Adrenal gland (tissue), 19 donors: ENCODE measurements at places on chromosomes 2 and 18. TPM values are rescaled to one million over a fixed set of nuclear protein-coding genes. Genes with fewer than 3 reads are reported as not detected.

DNA sequence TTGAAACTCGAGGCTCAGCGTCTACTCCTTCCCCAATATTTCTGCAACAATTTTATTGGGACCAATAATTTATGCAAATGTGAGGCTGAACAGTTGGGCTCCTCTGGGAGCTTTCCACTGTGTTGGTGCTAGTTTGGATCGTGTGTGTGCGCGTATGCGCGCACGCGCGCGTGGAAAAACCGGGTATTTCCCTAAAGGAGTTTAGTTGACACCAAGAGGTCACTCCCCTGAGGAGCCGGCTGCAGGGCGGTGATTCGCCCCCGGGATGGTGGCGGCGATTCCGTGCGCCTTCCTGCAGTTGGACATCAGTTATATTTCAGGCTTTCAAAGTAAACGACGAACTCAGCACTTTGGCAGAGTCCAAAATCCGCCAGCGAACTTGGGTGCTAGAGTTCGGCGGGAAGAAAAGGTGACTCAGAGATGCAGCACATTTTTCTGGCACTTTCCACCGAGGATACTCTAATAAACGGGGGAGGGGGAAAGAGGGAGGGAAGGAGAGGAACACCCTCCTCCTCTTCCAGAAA, 186.5 kb upstream of the FANCL start:
- H3K4me3 ChIP-seq = peak overlapping the region; percentile 13
- peak; percentile 55 for DNase-seq
- peaks cover 8% of the 10 kb centered on the region for H3K4me1 ChIP-seq
- no peaks in the 10 kb centered on the region for H3K36me3 ChIP-seq
- H3K27me3 ChIP-seq = no peaks in the 10 kb centered on the region
- peak overlapping the region; percentile 73 for H3K27ac ChIP-seq

SLC66A2 gene
- polyA plus RNA-seq = 5.1 TPM

- H3K27ac ChIP-seq = no peak overlapping the region
- H3K36me3 ChIP-seq = no peaks in the 10 kb centered on the region
- no peaks in the 10 kb centered on the region for H3K4me1 ChIP-seq
- no peak overlapping the region for H3K4me3 ChIP-seq
These were observed 164.8 kb upstream of the ACVR2A start for GRCh38 chr2:147679955-147680531.

DNA sequence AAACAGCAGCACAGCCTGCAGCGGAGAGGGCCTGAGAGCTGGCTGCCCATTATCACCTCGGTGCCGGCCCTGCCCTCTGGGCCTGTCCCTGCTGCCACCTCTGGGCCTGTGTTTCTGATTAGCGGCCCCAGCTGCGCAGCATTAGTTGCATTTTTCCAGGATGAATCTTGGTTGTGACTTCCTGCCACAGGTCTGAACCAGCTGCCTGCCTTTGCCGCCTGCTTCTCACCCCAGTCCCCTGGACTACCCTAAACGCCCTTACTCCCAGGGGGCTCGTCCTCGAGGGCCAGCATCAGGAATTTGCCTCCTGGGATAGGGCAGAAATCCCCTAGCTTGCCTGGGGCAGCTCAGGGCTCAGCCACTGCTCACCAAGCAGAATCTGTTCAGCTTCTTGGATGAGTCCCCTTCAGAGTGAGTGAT, 342.8 kb downstream of the DYSF start:
- H3K4me1 ChIP-seq = no peaks in the 10 kb centered on the region
- no peaks in the 10 kb centered on the region for H3K36me3 ChIP-seq
- no peak overlapping the region for H3K27ac ChIP-seq
- no peak for DNase-seq
- H3K4me3 ChIP-seq = no peak overlapping the region
- H3K27me3 ChIP-seq = no peaks in the 10 kb centered on the region

RPE gene
- polyA plus RNA-seq = 77.9 TPM

- H3K27me3 ChIP-seq = no peaks in the 10 kb centered on the region
- no peak overlapping the region for H3K27ac ChIP-seq
- no peak overlapping the region for H3K4me3 ChIP-seq
- no peak for DNase-seq
- H3K4me1 ChIP-seq = no peaks in the 10 kb centered on the region
- H3K36me3 ChIP-seq = peaks cover 34% of the 10 kb centered on the region
These were observed 4.0 kb downstream of the C2orf74 start for GRCh38 chr2:61165946-61166345.

DNA sequence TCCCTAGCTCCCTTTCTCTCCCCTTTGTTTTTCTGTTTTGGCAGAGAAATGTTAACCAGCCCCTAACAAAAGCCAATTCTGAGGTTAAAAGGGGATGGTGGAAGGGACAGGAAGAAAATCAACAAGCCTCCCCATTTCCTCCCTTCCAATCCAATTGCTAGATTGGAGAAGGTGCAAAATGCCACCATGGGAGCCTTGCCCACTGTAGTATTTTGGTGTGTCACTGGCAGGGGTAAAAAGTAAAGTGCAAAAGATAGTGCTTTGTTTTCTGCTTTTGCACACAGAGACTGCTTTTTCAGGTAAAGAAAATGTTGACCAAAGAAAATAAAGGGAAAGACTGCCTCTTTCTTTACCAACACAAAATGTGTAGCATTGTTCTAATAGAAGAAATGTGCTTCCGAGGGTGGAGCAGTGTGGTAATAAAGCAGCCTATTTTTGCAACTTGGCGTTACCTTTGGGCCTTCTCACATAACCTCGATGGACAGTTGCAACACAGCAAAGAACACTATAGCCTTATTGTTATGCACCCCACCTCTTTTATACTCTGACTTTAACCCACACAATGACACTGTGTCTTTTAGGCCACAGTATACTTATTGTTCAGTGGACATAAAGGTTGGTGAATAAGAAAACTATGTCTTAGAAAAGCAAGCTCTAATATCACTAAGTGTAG, 861.8 kb downstream of the BCL11A start:
- no peak for DNase-seq
- H3K36me3 ChIP-seq = no peaks in the 10 kb centered on the region
- peaks cover under 1% of the 10 kb centered on the region for H3K27me3 ChIP-seq
- no peaks in the 10 kb centered on the region for H3K4me1 ChIP-seq
- H3K27ac ChIP-seq = no peak overlapping the region
- H3K4me3 ChIP-seq = no peak overlapping the region

DNA sequence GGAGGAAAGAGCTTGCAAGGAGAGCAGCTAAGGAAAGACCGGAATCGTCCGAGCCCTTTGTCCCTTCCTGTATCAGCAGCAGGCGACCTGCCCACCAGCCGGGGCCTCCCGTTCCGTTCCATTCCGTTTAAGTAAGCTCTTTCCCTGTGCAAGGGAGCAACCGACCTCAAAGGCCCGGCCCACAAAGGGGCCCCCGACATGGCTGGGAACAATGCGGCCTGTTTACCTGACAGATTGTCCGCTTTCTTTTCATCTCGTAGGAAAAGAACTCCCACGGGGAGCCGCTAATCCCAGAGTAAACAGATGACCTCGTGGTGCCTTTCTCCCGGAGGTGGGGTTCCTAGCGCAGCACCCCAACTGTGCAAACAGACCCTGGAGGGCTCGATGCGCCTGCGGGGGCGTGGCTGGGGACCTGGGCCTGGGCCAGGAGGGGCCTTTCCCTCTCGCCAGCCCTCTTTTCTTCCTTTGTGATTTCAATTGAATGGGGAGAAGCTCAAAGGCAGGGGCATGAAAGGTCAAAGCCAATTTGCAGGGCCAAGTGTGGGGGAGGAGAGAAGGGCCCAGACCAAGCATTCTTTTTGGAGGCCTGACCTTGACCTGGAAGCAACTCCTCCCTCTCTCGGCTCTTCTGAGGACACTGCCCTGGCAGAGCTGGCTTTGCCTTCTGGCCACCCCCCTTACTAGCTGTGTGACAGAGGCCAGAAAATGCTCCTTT, 120.2 kb downstream of the INHBB start:
- H3K4me3 ChIP-seq = no peak overlapping the region
- no peaks in the 10 kb centered on the region for H3K27me3 ChIP-seq
- no peak overlapping the region for H3K27ac ChIP-seq
- no peaks in the 10 kb centered on the region for H3K36me3 ChIP-seq
- no peak for DNase-seq
- peaks cover 18% of the 10 kb centered on the region for H3K4me1 ChIP-seq

CRYGD gene
- polyA plus RNA-seq = not detected

- no peaks in the 10 kb centered on the region for H3K36me3 ChIP-seq
- H3K4me3 ChIP-seq = peak overlapping the region; percentile 40
- peak; percentile 92 for DNase-seq
- peaks cover 12% of the 10 kb centered on the region for H3K4me1 ChIP-seq
These were observed 854 bp upstream of the DNMT3A start for GRCh38 chr2:25342372-25343186.

GRCh38 chr2:132815516-132815915, 145.5 kb upstream of the LYPD1 start:
- H3K4me3 ChIP-seq = no peak overlapping the region
- H3K4me1 ChIP-seq = no peaks in the 10 kb centered on the region
- H3K27me3 ChIP-seq = no peaks in the 10 kb centered on the region
- no peak overlapping the region for H3K27ac ChIP-seq
- no peak for DNase-seq

GRCh38 chr2:36359067-36359466, 3.5 kb downstream of the CRIM1 start:
- peaks cover 3% of the 10 kb centered on the region for H3K4me1 ChIP-seq
- no peaks in the 10 kb centered on the region for H3K36me3 ChIP-seq
- H3K4me3 ChIP-seq = no peak overlapping the region
- no peaks in the 10 kb centered on the region for H3K27me3 ChIP-seq
- no peak for DNase-seq
- no peak overlapping the region for H3K27ac ChIP-seq

DNA sequence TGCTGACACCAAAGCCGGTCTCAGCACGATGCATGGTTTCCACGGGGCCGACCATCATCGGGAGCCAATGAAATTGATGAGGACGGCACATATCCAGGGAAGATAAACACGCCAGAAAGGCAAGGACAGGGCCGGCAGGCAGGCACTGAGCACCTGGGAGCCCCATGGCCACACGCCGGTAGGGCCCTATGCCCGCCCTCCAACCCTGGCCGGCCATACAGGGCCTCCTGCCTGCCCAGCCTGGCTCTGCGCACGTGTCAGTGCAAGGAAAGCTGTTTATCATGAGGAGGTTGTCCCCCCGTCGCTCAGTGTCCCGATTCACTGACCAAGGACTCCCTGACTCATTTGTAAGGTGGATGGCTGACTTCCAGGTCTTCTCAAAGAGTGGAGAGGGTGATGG, 237.5 kb downstream of the GLI2 start:
- DNase-seq = peak; percentile 35
- H3K4me3 ChIP-seq = no peak overlapping the region
- H3K36me3 ChIP-seq = no peaks in the 10 kb centered on the region
- H3K27me3 ChIP-seq = no peaks in the 10 kb centered on the region
- H3K4me1 ChIP-seq = no peaks in the 10 kb centered on the region

SPC25 gene
- 0.97 TPM for polyA plus RNA-seq

DNA sequence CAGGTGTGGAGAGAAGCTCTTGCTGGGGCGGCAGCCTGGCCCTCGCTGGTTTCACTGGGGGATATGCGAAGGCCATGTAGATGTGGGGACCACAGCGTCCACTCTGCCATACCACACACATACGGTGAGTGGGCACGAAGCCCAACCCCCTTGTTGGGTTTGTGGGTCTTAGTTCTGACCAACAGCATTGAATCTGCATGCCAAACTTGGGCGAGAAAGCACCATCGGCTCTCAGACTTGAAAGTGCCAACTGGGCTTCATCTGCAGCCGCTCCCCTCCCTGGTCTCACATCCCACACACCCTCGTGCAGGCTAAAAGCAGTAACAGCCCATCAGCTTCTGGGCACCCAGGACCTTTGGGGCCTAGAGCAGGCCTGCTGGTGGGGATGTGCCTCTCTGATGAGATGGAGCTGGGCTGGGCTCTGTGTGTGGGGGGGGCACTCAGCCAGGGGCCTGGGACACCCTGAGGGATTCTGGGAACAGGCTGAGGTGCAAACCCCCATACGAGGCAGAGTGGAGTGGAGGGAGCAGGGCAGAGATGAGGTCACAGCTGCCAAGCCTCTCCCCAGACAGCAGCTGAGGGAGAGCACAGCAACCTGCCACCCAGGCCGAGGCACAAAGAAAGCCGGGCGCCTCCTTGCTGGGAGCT, 264.4 kb downstream of the TWIST2 start:
- no peaks in the 10 kb centered on the region for H3K4me1 ChIP-seq
- no peak for DNase-seq
- H3K27me3 ChIP-seq = no peaks in the 10 kb centered on the region
- no peak overlapping the region for H3K4me3 ChIP-seq
- no peak overlapping the region for H3K27ac ChIP-seq

ABCG8 gene
- polyA plus RNA-seq = 0.03 TPM

DSG4 gene
- not detected for polyA plus RNA-seq

ALKAL2 gene
- polyA plus RNA-seq = 146 TPM

GRCh38 chr2:174611006-174611405, 13.4 kb upstream of the WIPF1 start:
- H3K36me3 ChIP-seq = no peaks in the 10 kb centered on the region
- no peaks in the 10 kb centered on the region for H3K27me3 ChIP-seq
- no peaks in the 10 kb centered on the region for H3K4me1 ChIP-seq
- no peak overlapping the region for H3K4me3 ChIP-seq

NAT8 gene
- polyA plus RNA-seq = 0.10 TPM

DNA sequence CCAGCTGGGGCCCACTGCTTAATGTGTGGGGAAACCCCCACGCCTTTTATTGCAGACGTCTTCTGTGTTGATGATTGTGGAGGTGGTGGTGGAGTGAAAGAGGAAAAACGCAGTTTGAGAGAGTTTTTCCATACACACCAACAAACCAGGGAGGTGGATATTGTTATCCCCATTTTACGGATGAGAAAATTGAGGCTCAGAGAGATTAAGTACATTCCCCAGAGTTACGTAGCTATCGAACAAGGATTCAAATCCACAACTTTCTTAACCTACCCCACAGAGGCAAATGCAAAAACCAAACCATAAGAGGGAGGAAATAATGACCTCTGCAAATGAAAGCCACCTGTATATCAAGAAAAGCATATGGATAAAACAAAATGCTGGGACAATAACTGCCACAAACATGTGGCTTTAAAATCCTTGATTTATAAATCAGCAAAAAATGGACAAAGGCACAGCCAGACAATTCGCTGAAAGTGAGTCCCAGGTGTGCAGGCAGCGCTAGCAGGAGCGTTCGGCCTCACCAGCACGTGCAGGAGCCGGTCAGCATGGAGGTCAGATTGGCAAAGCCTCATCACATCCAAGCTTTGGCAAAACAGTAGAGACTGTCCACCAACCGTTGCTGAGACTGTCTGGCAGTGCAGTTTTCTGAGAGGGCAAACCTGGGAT, 12.6 kb upstream of the RAB17 start:
- H3K27ac ChIP-seq = no peak overlapping the region
- no peaks in the 10 kb centered on the region for H3K36me3 ChIP-seq
- H3K27me3 ChIP-seq = no peaks in the 10 kb centered on the region
- peaks cover 10% of the 10 kb centered on the region for H3K4me1 ChIP-seq
- no peak overlapping the region for H3K4me3 ChIP-seq
- DNase-seq = no peak

CFC1 gene
- polyA plus RNA-seq = 4.9 TPM

HS1BP3 gene
- 23.7 TPM for polyA plus RNA-seq

- no peaks in the 10 kb centered on the region for H3K27me3 ChIP-seq
- no peaks in the 10 kb centered on the region for H3K36me3 ChIP-seq
- no peak overlapping the region for H3K27ac ChIP-seq
- H3K4me3 ChIP-seq = no peak overlapping the region
These were observed 2.9 kb upstream of the RBBP8 start for GRCh38 chr18:22930089-22930713.
